Activated CD8-positive, alpha-beta memory T cell treated with anti-CD3 and anti-CD28 coated beads, Interleukin-2, amount 50 U/mL, for 4 hours (primary cell): ENCODE measurements at places on chromosomes 1 and 21.

DNA sequence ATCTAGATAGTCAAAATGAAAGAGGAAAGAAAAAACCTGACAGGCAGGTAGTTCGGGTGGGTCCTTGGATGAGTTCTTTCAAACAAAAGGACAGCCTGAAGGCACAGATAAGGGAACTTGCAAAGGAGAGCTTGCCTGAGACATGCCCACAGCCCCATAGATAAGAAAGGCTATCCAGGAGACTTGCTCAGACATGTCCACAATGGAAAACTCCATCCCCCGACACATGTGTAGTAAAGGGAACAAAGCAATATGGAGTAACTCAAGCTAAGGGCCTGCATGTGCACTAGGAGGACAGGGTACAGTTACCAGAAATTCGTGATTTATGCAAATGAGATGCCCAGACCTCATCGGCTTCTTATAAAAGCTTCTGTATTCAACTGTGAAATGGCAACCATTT is 281.5 kb downstream of the NEGR1 start:
- no peak for DNase-seq

- DNase-seq, result no peak
Measured at GRCh38 chr1:14976256-14976655, 177.3 kb upstream of the TMEM51 start.

- no peak for DNase-seq
Measured at GRCh38 chr1:102529446-102529845, 532.7 kb upstream of the OLFM3 start.

DNA sequence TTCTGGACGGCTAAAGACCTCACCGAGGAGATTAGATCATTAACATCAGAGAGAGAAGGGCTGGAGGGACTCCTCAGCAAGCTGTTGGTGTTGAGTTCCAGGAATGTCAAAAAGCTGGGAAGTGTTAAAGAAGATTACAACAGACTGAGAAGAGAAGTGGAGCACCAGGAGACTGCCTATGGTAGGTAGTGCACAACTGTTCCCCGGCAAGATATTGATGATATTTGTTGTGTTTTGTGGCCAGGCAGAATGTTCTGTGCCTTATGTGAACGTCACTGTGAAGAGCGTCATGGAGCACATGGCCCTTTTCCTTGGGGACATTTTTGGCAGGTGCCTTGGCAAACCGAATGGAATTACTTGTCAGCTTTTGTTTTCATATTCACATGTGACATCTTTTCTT is 191.7 kb downstream of the DISC1 start:
- DNase-seq, result no peak

- DNase-seq, result no peak
Measured at GRCh38 chr1:64882574-64883255, 83.6 kb downstream of the JAK1 start.

GRCh38 chr1:105544475-105544874 is 1512.0 kb upstream of the PRMT6 start:
- DNase-seq, result no peak

- no peak for DNase-seq
Measured at GRCh38 chr21:38438462-38438893, 59.8 kb downstream of the ERG start.

- no peak for DNase-seq
Measured at GRCh38 chr1:7641587-7642417, 129.3 kb upstream of the VAMP3 start.

- DNase-seq, result no peak
Measured at GRCh38 chr1:24501371-24502064, 1.1 kb upstream of the RCAN3 start.

GRCh38 chr1:7962636-7963377 is 1.3 kb downstream of the PARK7 start:
- no peak for DNase-seq

DNA sequence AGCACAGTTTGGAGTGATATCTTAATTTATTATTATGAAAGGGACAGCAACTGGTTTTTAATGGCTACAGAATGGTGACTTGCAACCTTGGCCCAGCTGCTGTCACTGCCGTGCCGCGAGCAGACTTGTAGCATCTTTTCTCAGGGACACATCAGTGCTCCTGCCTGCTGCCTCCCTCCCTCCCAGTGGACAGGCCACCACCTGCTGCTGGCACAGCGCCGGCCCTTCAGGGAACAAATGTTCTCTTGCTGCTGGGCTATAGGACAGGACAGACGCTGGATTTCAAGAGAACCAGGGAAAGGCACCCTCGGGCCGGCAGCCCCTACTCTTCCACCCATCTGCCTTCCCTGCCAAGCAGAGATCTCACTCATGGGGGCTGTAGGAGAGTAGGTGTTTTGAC is 413.8 kb upstream of the NFIA start:
- no peak for DNase-seq

DNA sequence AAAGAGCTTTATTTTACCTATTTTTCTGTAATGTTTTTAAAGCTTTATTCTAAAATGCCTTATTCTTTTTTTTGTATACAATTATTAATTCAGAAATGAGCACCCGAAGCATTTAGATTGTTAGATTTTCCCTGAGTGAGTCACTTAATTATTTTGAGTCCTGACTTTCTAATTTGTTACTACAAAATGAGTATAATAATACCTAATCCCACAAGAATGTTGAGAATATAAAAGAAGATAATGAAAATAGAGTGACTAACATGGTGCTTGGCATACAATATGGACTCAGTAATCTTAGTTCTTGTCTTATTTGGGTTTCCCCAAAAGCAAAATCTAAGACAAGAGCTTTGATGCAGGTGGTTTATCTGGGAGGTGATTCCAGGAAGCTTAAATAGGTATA is 142.2 kb downstream of the LHX8 start:
- no peak for DNase-seq

DNA sequence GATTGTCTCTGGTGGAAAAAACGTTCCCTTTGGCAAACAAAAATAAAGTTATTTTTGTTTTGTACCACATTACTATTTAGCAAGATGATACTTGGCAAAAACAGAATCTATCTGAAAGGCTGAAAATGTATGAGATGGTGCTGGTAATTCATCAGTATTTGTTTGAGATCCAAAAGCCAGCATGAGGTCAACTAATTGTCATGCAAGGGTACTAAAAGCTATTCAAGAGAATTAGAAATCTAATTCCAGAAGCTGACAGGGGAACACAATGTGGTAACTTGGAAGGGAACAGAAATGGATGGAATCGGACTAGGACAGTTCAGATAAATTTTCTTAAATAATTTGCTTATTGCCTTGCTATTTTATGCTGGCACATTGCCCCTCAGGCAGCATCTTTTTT is 263.8 kb downstream of the KCNT2 start:
- DNase-seq, result no peak

- DNase-seq, result no peak
Measured at GRCh38 chr1:178645808-178646200, 79.2 kb upstream of the RALGPS2 start.

- no peak for DNase-seq
Measured at GRCh38 chr1:150182247-150182646, 32.5 kb downstream of the PLEKHO1 start.

DNA sequence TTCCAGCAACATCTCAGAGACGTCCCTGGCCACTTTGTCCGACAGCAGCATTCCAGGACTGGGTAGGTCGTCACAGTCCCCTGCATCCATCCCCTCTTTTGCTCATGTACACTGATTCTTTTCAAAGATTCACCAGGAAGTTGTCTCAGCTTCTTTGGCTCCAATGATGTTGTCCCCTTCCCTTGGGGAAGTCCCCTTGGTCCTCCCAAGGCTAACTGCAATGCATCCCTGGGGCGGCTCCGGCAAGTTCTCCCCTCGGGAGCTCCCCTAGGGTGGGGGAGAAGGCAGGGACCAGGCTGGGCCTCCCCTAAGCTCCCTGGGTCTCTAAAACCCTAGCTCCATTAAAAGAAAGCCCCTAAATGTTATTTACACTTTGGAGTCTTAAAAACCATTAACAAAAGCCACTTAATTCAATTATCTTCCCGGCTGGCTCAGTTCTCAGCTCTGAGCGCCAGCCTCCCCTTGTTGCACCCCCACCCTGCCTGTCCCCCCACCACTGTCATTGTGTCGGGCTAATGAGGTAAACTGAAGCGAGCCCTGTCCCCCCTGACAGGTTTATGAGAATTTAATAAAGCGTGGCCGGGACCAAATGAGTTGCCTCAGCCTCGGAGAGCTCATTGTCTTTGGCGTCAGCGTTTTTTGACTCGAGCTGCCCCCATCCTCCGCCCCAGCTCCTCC is 25.3 kb downstream of the KNCN start:
- DNase-seq, result no peak

GRCh38 chr1:221688488-221688843 is 53.4 kb downstream of the DUSP10 start:
- DNase-seq, result no peak

DNA sequence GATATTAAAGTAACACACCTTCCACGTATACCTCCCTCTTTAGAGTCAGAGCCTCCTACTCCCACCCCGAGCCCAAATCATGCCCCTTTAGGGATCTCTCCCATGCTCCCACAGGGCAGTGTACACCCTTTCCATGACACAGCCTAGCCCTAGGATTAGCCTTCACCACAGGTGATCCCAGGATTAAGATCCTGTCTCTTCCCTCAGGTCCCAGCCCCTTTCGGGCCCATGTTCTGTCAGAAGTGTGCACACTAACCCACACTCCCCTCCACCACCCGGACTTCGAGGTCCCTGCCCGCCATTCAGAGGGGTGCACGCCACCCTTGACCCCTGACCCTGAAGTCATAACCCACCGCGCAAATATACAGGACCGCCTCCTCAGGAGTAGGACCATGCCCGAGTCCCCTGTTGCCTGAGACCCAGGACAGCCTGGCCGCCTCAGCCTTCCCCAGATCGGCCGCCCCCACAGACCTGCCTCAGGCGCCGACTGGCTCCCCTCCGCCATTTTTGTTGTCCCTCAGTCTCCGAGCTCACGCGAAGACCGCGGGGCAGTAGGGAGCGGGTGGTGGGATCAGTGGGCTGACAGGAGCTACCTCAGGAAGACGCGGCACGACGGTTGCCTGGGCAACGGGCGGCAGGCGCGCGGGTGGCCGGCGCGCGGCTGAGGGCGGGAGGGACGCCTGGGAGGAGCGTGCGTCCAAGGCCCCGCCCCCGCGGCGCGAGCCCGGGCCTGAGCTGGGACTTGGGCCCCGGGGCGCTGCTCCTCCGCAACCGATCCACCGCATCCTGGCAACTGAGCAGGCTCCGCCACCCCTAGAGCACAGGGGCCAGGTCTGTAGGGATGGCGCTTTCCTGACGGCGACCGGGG is at the start of gene AGBL4:
AGBL4 (minus strand) TSS at position 663 of the 868 bp plus-strand sequence.
- no peak for DNase-seq

DNA sequence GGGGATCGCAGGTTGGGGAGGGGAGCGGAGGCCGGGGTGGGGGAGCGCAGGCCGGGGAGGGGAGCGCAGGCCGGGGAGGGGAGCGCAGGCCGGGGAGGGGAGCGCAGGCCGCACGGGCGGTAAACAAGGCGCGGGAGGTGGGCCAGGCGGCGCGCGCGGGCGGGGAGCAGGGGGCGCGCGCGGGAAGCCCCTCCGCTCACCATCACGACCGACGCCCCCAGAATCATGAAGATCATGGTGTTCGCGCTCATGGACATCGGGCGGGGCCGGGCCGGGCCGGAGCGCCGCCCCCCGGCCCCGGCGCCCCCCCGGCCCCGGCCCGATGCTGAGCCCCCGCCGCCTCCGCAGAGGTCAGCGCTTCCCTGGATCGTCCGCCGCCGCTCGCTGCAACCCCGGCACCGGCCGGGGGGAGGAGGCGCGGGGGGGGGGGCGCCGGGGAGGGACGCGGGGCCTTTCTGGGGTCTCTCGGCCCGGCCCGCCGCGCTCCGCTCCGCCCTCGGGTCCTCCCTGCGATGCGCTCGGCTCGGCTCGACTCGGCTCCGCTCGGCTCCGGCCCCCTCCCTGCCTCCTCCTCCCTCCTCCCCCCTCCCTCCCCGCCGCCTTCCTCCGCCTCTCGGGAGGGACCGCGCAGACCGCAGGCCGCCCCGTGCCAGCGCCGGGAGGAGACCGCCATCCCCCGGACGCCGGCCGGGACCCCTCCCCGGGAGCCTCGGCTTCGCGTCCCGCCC is at the start of gene TMEM240:
TMEM240 (minus strand) TSS at position 535 of the 728 bp plus-strand sequence; CDS start at position 257, 278 bp downstream.
- peak; percentile 59 for DNase-seq
